ENCODE measurements at places on chromosomes 3 and 15. TPM values are rescaled to one million over a fixed set of nuclear protein-coding genes. Genes with fewer than 3 reads are reported as not detected.
A peak's percentile ranks its signal among the peaks of the same experiment; 100 is the strongest.

- no peak for DNase-seq
Measured at GRCh38 chr3:188641076-188641475, 487.1 kb downstream of the LPP start.

ECE2 gene
- total RNA-seq: not detected

THSD4 gene
- total RNA-seq: not detected

ADGRG7 gene
- not detected for total RNA-seq

- no peak for DNase-seq
Measured at GRCh38 chr15:88603885-88604284, 17.3 kb upstream of the AEN start.

DNA sequence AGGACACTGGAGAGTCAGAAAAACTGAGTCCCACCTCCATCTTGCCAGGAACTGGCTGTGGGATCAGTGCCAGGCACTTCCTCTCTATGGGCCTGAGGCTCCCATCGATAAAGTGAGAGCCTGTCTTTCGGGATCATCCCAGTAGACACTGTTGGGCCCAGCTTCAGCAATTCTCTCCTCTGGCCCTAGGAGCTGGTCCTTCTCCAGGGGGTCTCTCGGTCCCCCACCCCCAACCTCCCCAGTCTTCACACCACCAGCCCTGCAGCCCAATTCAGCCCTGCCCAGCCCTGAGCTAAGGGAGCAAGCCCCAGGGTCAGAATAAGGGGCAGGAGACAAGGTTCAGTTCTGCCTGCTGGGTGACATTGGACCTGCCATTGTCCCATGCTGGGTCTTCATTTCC lies 4.5 kb upstream of the LCTL start:
- DNase-seq: no peak

DNA sequence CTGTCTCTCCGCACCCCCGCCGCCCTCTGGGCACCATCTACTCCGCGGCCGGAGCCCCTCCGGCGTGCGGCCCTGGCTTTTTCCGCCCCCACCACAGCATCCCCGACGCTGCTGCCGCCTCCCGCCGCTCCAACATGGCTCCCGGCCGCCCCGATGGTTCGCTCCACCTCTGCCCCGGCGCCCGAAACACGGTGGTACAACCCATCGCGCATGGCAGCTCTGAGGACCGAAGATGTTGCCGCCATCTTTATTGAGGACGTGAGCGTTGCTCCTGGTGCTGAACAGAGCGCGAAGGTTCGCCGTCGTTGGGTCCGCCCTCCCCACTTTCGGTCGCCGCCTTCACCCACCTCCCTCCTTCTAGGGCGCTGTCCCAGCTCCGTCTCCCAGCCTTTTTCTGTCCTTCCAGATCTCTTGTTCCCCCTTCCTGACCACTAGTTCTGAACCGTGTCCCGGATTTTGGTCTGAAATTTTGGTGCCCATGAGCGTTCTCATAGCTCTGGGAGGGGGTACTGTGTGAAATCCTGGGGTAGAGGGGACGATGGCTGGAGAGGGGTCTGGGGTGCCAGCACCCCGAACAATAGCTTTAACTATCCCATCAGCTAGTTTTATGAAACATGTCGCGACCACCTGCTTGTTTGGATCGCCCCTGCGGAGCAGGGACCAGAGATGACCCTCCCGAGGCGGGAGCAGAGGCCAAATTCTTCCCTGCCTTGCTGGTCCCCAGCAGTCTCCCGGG lies at the start of gene CELSR3:
CELSR3 (minus strand) TSS at position 134 of the 736 bp plus-strand sequence. CDS start 252 bp downstream, outside the sequence.
- peak; percentile 84 for DNase-seq

DNA sequence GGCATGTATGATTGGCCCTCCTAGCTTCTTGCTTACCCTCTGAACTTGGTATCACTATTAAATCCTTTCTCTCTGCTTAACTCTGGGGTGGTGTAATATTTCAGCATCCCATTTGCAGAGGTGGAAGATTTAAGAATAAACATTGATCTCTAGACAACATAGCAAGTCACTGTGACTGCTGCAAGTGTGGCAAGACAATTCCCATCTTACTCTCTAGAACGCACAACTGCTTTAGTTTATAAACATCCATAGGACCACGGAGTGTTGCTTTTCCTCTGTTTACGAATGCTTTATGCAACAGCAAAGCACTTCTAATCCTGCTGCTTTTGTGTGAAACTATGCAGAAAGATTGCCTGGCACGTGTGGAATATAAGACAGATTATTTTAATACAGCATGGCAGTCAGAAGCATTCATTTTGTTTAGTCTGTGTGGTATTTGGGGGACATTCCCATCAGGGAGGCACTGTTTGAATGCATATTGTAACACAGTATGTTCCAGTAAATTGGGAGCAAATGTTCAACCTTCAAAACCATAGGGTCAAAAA lies 338.9 kb upstream of the TMCO5A start:
- DNase-seq: no peak

WDR76 gene
- total RNA-seq: 108 TPM

DNA sequence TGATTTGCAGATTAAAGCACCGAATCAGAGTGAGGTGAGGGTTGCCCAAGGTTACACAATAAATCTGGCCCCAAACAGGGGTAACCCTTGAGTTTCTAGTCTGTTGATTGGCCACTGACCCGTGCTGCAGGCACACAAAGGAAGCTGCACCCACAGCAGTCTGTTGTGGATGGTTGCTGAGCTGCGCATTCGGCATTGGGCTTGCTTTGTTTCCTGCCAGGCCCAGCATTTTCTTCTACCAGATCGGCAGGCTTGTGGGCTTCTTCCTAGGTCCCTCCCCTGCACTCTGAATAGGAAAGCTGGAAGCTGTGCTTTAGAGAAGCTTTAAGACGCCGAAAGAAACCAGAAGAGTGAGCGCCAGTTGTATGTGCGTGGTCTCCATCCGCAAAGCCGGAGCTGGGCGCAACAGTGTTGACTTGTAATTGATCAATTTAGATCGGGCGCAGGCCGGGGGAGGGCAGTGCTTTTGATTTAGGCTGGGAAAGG lies 12.1 kb downstream of the B3GNT5 start:
- DNase-seq: no peak

- DNase-seq: no peak
Measured at GRCh38 chr15:22952796-22953579, 27.2 kb downstream of the CYFIP1 start.

GRCh38 chr3:183537295-183537730 lies 18.2 kb downstream of the KLHL6 start:
- no peak for DNase-seq

DNA sequence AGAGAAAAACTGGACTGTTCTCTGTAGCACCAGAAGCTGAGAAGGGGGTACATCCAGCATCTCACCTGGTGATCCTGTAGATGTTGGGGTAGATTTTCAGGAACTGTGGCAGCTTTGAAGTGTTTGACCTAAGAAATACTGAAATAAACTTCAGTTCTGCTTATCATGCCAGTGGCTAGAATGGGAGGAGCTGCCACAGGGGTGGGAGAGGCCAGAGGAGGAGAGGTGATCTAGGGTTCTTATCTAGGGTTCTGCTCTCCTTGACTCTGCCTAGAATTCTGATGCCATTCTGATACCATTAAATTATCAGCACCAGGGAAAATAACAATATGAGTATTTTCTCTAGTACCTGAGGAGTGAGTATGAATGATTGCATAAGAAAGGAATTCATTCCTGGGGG lies 10.2 kb upstream of the CPOX start:
- no peak for DNase-seq

CCR9 gene
- total RNA-seq: 0.14 TPM

PRSS50 gene
- total RNA-seq: 0.07 TPM

GRCh38 chr3:163655021-163655420 lies 1423.3 kb downstream of the SI start:
- no peak for DNase-seq

KBTBD13 gene
- total RNA-seq: not detected

GRCh38 chr3:184619787-184620430 lies 58.3 kb downstream of the EPHB3 start:
- no peak for DNase-seq

IL16 gene
- total RNA-seq: 50.9 TPM

- no peak for DNase-seq
Measured at GRCh38 chr15:63476229-63476632, 28.2 kb upstream of the USP3 start.

ITIH1 gene
- total RNA-seq: not detected

GRCh38 chr3:179929091-179929529 lies 107.6 kb downstream of the PEX5L start:
- DNase-seq: peak; percentile 42

DNA sequence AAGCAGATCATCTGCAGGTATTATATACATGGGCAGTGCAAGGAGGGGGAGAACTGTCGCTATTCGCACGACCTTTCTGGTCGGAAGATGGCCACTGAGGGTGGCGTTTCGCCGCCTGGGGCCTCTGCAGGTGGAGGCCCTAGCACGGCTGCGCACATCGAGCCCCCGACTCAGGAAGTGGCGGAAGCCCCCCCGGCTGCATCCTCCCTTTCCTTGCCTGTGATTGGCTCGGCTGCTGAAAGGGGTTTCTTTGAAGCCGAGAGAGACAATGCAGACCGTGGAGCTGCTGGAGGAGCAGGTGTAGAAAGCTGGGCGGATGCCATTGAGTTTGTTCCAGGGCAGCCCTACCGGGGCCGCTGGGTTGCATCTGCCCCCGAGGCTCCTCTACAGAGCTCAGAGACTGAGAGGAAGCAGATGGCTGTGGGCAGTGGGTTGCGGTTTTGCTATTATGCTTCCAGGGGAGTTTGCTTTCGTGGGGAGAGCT lies 639 bp downstream of the MKRN3 start:
- DNase-seq: peak; percentile 6

MINAR1 gene
- total RNA-seq: 0.62 TPM

- peak; percentile 37 for DNase-seq
Measured at GRCh38 chr3:190120269-190121060, at the start of gene P3H2. Gene P3H2, minus strand, starts transcription at chr3:190120897. Its CDS starts 166 bp downstream, at chr3:190120731.

- DNase-seq: no peak
Measured at GRCh38 chr15:41605566-41605965, 46.6 kb downstream of the TYRO3 start.

TMEM212 gene
- not detected for total RNA-seq

- no peak for DNase-seq
Measured at GRCh38 chr3:107458871-107459270, 63.9 kb upstream of the BBX start.

DNA sequence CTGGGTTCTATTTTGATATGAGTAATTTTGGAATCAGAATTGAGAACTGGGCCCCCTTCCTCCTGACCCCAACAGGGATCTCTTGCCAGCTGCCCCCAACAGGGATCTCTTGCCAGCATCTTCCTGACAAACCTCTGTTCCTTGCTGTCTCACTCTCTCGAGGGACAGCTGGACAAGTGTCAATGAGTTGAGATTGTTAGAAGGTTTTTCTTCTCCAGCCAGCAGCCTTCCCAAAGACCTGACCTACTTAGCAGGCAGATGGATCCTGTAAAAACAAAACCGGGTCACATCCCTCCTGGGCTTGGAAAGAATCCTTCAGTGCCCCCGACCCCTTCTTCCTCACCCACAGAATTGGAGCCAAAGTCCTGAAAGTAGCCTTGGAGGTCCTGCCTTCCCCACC lies 21.6 kb downstream of the LIMD1 start:
- DNase-seq: no peak

DNA sequence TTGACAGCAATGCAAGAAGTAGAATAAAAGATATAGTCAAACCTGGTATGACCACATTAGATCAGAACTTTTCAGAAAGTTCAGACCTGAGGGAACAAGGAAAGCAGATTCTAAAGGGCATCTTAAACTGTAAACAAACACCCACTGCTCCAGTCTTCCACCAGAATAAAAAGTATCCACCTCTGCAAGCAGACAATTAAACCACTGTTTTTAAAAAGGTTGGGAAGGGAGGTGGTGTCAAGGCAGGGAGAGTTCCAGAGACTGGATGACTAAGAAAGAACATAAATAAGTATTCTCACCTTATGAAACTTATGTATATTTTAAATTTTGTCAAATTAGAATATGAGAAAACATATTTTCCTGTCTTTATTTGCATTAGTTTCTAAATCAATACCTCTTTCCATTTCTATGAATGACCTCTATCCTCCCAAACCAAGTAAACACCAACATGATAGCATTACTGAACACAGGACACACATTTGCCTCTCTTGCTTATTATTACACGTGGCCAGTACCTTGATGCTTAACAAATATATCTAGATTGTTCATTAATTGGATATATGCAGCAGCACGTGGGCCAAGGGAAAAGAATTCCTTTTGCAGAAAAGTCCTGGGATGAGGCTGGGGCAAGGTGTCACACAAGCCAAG lies 31.6 kb downstream of the PIK3CB start:
- DNase-seq: no peak
